HL-60 (cell line): ENCODE measurements at places on chromosomes 6 and 20.

DNA sequence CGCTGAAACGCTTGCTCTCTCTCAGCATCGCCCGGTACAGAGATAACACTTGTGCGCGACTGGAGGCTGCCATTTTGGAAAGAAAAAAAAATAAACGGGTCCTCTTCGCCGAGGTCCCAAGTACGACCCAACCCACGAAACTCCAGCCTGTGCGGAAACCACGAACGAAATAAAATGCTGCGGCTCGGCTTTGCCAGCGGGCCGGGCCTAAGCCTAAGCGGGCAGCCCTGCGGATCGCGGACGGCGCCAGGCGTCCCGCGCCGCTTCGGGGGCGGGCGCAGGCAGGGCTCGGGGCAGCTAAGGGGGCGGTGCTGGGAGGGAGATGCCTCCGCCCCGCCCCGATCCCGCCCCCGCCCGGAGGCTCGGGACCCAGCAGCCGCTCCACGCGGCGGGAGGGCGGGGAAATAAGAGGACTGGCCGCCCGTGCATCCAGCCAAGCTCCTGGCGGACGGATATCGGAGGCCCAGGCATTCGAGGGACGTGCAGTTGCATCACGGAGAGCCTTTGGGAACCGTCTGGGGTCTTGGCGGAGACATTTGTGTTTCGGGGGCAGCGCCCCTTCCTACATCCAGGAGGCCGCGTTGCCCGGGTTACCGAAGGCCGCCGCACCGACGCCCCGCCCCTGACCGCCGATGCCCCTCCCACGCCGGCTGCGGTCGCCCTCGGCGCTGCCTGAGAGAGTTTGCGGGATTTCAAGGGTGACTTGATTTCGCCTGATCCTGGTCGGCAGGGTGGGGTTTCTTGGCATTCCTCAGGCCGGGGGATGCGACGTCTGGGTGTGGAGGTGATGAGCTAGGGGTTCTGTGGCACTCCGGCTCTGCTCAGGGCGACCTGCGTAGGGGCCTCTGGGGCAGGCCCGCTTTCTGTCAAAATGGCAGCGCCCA, at the start of the genes FARS2 and LYRM4:
FARS2 (plus strand) TSS at position 853 of the 884 bp plus-strand sequence.
LYRM4 (minus strand) TSS at position 290 of the 884 bp plus-strand sequence; CDS start at position 73, 217 bp downstream.
- DNase-seq = peak; percentile 76

DNA sequence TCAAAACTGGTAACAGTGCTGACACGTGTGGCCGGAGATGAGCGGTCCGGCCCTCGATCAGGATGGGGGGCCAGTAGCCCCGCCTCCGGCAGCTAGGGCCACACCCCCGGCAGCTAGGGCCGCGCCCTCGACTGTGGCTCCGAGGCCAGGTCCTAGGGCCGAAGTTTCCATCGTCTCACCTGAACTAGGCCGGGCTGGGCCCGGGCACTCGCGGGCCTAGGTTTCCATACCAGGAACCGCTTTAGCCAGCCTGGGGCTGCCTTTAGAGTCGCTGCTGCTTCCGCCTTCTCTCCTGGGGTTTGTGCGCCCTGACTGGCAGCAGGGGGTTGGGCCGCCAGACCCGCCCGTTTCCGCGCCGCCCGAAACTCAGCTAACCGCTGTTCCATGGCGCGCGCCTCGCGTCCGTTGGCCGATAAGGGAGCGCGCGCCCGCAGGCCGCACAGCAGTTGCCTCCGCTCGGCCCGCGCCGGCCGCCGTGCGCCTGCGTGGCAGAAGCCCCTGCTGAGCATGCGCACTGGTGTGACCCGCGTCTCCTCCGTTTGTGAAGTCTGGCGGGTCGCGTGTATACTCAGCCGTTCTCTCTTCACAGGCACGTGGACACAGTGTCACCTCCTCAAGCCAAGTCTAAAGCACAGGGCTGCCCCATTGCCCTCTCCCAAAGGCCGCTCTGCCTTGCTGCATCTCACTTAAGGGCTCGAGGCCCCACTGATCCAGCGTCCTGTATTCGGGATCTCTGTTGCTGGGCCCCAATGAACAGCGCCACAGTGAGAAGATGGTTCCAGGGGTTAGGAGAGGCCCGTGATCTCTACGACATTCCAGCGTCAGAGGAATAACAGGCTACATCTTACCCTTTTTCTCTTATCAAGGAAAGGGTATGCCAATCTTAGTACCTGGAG, at the start of gene SAYSD1:
SAYSD1 (minus strand) TSS at position 483 of the 896 bp plus-strand sequence; CDS start at position 386, 97 bp downstream.
- DNase-seq = peak; percentile 92

DNA sequence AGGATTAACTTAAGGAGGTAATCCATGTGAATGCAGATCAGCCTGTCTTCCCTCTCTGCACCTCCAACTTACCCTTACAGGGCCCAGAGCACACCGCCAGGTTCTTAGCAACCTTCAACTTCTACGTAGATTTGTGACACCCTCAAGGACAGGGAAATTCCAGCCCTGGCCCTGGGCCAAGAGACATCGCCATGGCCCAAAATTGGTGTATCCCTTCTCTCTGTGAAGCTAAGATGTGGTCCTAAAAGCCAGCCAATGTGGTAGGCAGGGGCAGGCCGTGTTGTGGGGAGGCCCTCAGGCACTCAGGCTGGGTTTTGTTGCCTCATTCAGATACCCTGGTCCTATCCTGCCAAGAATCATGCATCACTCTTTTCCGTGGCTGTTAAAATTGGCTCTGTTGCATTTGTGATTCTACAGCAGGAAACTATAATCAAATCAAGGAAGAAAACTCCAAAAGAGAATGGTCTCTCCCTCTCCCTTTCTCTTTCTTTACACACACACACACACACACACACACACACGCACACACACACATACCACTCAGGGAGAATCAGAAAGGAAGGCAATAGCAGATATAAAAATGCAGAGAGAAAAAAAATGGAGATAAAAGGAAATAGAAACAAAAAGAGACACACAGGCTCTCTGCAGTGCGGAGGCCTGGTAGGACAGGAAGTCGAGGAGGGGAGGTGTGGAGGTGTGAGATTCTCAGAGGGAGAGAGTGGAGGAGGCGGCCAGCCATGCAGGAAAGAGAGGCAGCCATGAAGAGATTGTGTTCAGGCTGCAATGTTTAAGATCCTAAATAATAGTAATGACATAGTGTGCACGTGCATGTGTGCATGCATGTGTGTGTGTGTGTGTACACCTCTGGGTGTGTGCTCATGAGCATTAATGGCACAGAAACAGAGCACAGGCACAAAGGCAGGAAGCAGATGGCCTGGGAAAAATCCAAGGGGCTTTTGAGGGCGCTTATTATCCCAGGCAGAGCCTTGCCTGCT, 201.8 kb upstream of the LRFN2 start:
- DNase-seq = no peak

DNA sequence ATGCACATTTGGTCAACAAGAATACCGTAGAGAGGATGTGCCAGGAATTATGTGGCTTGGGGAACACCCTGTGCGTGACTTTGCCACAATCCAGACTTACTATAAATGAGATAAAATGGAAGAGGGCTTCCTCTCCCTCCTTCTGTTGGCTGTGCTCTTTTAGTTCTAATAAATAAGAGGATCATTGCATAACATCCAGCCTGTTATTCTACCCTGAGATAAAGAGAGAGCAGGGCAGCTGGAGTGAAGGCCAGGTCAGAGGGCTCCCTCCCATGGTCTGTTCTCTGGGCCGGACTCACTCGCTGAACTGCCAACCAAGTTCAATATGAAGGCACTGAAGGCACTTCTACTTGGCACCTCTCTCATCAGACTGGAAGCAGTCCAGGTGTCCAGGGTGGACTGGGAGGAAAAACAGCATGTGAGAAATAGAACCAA, 91.7 kb downstream of the MTFR2 start:
- no peak for DNase-seq

DNA sequence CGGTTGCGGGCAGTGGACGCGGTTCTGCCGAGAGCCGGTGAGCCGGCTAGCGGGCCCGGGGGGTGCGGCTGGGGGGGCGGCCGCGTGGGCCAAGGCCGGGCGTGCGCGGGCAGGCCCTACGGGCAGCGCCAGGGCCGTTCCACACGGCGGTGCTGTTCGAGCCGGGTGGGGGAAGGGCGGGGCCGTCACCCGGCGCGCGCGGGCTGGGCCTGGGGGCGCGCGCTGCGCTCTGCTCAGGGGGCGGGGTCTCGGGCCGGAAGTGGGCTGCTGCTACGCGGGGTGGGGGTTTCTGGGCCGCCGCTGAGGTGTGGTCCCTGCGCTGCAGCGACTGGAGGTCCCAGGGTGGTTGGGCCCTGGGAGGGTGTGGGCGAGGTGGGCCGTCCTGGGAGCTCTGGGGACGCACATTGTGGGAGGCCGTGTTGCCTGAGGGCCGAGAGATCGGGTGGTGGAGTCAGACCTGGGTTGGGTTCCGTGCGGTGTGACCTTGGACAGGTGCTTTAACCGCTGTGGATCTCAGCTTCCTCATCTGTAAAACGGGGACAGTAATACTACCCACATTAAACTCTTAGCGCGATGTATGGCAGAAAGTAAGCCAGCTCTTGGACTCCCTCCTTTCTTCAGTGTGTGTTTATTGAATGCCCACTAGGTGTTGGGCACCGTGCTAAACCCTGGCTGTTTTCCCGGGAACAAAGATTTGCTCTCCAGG, 391 bp downstream of the MAPRE1 start:
- peak; percentile 47 for DNase-seq

GRCh38 chr6:148547110-148547509, 199.7 kb upstream of the UST start:
- DNase-seq = no peak

DNA sequence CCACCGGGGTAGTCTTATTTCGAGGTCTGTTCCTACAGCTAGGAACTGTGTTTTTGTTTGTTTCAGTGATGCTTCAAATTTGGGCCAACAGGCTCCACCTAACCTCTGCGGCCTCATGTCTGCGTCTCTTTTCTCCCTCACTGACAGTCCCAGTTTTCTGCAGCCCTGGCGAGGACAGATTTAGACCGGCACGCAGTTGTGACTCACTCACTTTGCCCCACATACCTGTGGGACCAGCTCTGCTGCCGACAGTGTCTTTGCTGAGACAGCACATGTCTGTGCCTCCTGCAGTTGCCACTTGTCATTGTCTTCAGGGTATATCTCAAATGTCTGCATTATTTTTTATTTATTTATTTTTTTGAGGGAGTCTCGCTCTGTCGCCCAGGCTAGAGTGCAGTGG, 29.2 kb downstream of the OSBPL2 start:
- no peak for DNase-seq

- DNase-seq = no peak
These were observed 18.4 kb downstream of the NT5E start for GRCh38 chr6:85468326-85468725.

DNA sequence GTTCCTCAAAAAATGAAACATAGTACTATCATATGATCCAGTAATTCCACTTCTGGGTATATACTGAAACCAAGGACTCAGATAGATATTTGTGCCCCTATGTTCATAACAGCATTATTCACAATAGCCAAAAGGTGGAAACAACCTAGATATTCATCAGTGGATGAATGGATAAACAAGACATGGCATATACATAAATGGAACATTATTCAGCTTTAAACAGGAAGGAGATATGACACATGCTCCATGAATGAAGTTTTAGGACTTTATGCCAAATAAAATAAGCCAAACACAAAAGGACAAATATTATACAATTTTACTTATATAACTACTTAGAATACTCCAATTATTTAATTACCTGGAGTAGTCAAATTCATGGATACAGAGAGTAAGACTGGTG, 16.4 kb downstream of the PLCB1 start:
- no peak for DNase-seq

DNA sequence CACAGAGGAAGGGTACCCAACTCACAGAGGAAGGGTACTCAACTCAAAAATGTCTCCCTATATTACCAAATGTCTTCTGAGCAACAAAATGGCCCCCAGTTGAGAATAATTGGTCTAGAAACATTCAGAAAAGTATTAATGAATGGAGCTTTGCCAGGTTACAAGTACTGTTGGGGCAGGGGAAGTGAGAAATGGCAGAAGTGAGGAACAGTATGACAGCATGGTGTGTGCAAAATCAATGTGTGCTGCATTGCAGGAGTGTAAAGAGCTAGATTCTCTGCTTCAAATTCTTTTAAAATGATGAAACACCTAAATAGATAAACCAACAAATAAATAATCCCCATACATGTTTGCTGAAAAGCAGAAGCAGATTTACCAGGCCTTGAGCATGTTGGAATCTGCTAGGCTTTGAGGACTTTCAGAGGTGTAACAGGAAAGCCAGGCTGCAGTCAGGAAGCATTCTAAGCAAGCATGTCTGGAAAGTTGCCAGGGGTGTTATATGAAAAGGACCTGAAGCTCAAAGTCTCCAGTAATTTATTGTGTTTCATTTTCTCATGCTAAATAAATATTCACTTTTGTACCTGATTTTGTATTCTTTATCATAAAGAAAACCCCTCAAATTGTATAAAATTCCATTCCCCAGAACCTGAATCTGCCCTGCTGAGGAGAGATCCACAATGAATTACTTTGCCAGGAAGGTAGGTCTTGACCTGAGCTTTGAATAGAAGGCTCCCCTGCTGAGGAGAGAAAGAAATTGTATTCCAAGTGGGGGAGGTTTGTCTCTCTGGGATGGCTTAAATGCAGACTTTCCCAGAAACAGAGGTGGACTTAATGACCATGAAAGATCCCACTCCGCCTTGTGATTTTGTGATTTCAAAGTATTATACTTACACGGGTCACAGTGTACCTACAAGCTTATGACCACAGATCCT, 265.0 kb upstream of the MARCKS start:
- no peak for DNase-seq

- no peak for DNase-seq
These were observed 300.9 kb upstream of the PRDM1 start for GRCh38 chr6:105785066-105785811.

GRCh38 chr20:49460916-49461315, 21.6 kb downstream of the KCNB1 start:
- DNase-seq = no peak

DNA sequence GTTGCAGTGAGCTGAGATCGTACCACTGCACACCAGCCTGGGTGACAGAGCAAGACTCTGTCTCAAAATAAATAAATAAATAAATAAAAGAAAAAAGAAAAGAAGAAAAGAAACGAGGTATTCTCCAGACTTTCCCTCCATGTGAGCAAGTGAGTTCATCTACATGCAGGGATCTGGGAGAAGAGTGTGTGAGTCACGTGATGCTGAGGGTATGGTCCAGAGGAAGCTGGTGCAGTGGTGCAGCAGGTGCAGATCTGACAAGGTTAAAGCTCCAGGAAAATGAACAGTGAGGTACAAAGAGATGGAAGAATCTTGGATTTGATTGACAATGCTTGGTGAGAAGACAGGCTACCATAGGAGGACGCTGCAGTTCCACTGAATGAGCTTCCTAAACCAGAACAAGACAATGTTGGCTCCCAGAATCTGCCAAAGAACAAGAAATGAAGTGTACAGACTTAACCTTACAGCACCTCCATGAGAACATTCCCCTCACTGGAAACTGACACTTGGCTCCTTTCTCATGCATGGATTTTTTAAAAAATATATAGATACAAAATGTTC, 79.5 kb upstream of the BTBD3 start:
- no peak for DNase-seq

DNA sequence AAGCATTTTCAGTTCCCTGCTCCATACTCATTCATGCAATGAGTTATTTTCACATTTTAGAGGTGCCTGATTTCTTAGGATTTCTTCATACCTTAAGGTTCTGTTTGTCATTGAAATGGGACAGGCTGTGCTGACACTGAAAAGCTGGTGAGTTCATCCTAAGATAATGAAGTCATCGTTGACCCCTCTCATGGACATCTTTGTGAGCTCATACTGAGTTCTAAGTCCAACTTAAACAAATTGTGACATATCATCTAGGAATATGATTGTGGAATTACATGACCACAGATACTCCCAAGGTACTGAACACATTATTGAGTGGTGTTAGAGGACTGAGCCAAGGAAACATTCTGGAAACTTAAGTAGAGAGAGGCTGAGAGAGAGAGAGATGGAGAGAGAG, 224.8 kb upstream of the JAG1 start:
- no peak for DNase-seq

- no peak for DNase-seq
These were observed 47.5 kb upstream of the KCNK16 start for GRCh38 chr6:39369987-39370386.
